NCI-H446 treated with DMSO at 0.1 percent for 48 hours (cell line): ENCODE measurements at places on chromosomes 11 and 22.

DNA sequence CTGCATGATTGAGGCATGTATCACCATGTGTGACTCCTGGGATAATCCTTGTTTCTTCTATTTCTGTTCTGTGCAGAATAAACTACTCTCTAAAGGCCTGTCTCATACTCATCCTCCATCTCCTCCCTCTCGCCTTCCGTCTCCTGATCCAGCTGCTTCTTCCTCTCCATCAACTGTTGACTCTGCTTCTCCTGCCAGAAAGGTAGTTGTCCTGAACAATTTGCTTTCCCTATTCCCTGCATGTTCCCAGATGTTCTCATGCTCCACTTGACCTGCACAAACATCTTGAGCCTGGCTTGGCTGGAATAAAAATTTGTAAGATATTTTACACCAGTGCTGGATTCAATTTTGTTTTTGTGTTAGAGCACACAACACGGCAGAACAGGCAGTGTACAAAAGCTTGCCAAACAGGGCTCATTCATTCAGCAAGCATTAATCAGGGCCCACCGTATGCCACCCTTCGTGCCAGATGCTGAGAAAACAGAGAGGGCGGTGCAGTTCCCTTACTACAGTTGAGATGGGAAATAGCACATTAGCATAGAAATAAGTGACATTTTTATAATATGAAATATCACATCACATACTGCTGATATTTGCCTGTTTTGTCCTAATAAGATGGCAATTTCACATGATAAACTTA is 133.3 kb upstream of the PARVA start:
- peak; percentile 90 for DNase-seq

GRCh38 chr11:106493751-106494150 is 416.3 kb downstream of the AASDHPPT start:
- DNase-seq = no peak

GRCh38 chr11:116636341-116636929 is 136.4 kb downstream of the BUD13 start:
- no peak for DNase-seq

DNA sequence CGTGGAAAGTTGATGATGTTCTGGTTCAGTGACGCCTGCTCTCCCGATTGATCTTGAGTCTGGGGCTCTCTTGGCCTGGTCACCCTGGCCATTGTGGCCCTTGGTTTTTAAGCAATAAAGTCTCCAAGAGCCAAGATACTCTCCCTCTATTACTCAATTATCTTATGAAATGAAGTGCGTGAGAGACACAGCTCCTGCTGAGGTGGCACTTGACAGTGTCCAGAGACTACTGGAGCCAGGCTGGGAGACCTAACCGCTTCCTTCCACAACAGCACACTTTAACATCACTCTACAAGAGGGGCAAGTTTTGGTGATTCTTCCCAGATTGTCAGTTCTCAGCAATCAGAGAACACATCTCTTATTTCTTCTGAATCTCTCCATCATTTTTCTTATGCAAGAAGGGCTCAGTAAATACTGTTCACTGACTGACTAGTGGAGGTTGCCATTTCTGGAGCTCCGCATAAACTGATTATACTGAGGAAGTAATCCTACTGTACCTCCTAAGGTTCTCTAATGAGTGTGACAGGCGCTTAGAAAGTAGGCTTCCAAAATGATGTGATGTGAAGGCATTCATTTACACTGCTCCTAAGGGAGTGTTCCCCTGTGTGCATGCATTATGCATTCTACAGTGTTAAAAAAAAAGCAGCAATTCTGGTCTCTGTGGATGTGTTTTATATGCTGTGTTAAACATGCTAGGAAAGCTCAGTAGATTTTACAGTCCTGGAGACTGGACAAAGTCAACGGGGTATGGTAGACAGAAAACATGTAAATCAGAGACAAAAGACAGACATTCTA is 968.0 kb downstream of the OPCML start:
- DNase-seq = no peak

- no peak for DNase-seq
Observed at GRCh38 chr11:132343445-132344175, 973.2 kb downstream of the NTM start.

GRCh38 chr22:35367331-35367886 is 13.5 kb upstream of the HMOX1 start:
- DNase-seq = no peak

GRCh38 chr11:112599856-112600533 is 339.3 kb upstream of the PLET1 start:
- DNase-seq = no peak

DNA sequence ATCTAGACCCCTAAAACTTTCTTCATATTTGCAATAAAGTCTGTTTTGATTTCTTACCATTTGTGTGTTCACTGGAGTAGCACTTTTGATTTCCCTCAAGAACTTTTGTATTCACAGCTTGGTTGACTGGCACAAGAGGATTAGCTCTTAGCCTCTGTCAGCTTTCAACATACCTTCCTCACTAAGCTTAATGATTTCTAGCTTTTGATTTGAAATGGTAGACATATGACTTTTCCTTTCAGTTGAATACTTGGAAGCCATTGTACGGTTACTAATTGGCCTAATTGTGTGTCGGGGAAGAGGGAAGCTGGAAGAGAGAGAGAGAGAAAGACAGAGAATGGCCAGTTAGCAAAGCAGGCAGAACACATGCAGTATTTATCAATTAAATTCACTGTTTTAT is 180.5 kb downstream of the ARHGAP42 start:
- DNase-seq = no peak

DNA sequence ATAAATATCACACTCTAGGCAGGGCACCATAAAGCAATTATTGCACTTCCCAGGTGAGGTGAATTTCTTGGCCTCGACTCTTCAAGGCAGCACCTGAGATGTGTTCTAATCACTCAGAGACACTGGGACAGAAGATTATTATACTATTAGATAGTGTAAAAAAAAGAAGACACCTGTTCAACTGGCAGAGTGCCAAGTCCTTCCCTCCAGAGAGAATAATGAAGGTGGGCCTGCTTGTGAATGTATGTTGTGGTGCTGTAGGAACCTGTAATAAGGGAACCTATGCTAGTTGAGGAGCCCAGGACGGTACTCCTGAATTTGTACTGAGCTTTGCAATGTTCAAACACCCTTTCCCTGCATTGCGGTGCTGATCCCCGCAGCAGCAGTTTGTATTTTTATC is 107.5 kb downstream of the NXPE2 start:
- no peak for DNase-seq

DNA sequence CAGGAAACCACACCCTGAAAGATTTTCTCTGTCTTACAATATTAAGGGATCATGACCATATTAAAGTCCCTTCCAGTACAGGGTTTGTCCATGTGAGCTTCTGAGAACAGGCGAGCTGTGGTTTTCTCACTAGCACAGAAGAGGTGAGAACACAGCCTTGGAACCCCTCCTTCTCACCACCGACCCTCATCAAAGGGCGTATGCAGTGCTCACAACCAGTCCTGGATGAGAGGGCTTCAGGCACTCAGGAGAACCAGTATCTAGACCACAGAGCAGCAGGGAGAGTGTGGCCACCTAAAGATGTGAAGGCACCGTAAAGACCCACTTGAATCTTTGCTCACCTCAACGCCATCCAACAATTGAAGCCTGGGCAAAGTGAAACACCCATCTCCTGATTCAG is 397.0 kb downstream of the ETS1 start:
- no peak for DNase-seq

DNA sequence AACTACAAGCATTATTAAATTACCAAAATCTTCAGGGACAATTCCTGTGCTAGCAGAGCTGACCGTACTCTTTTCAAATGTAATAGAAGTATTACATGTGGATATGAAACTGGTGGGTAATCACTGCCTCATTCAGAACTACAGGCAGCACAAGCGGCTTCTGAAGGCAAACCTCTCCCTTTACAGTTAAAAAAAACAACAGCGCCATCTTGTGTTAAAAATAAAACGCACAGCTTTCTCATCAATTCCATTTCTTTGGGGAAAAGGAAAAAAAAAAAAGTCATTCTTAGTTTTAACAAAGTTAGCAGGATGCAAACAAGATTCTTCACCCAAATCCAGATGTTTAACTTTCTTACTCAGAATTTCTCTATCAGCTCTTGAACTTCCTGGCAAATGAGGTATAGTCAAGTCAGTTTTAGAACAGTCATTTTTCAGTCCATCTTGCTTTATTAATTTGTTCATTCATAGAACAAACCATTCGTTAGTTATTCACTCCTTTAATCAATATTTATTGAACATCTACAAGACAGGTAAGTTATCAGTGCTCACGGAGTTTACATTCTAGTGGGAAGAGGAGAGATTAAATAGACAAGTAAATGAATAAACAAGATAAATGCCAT is 331.8 kb upstream of the MPPED2 start:
- DNase-seq = no peak

GRCh38 chr11:1523779-1524178 is 37.2 kb upstream of the MOB2 start:
- no peak for DNase-seq

DNA sequence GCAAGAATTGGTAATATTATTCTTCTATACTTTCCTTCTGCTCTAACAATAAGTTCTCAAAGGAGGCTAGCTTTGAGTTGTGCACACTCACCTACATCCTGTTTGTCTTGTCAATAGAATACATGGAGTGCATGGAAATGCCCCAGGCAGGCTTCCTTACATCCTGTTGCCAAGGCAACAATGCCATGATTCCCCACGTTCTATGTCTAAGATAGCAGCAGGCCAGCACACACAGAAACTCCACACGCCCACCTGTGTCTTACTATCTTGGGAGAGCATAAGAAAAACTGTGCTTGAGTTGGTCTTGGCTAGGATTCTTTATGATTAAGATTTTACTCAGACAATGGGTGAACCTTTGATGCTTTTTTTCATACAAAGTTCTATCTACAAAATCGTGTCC is 379.2 kb downstream of the AASDHPPT start:
- DNase-seq = no peak
